ENCODE measurements at places on chromosomes 11 and 22. TPM values are rescaled to one million over a fixed set of nuclear protein-coding genes. Genes with fewer than 3 reads are reported as not detected.

- no peak for DNase-seq
- no peak overlapping the region for H3K4me3 ChIP-seq
- H3K4me1 ChIP-seq = peaks cover 4% of the 10 kb centered on the region
- H3K27me3 ChIP-seq = no peaks in the 10 kb centered on the region
- no peaks in the 10 kb centered on the region for H3K36me3 ChIP-seq
- no peak overlapping the region for H3K27ac ChIP-seq
These were observed 34.1 kb downstream of the RSPH14 start for GRCh38 chr22:23107487-23108248.

GRCh38 chr11:12224537-12224893 is 114.1 kb downstream of the MICAL2 start:
- no peak overlapping the region for H3K4me3 ChIP-seq
- peaks cover 15% of the 10 kb centered on the region for H3K4me1 ChIP-seq
- H3K36me3 ChIP-seq = peaks cover 3% of the 10 kb centered on the region
- peak overlapping the region; percentile 23 for H3K27ac ChIP-seq
- no peaks in the 10 kb centered on the region for H3K27me3 ChIP-seq
- DNase-seq = no peak

- peaks cover 20% of the 10 kb centered on the region for H3K36me3 ChIP-seq
- no peak overlapping the region for H3K27ac ChIP-seq
- peaks cover 6% of the 10 kb centered on the region for H3K4me1 ChIP-seq
- no peak for DNase-seq
These were observed 16.5 kb upstream of the OR5B21 start for GRCh38 chr11:58524232-58525036.

GRCh38 chr22:39628563-39629080 is 58.1 kb downstream of the CACNA1I start:
- DNase-seq = no peak
- peaks cover 27% of the 10 kb centered on the region for H3K27me3 ChIP-seq
- H3K4me1 ChIP-seq = no peaks in the 10 kb centered on the region
- H3K4me3 ChIP-seq = no peak overlapping the region
- no peaks in the 10 kb centered on the region for H3K36me3 ChIP-seq
- H3K27ac ChIP-seq = no peak overlapping the region

CREB3L1 gene
- total RNA-seq = 78.6 TPM

POLR2F gene
- total RNA-seq = 77.9 TPM
